DMS153 (cell line): ENCODE measurements at places on chromosomes 7 and 10.
A peak's percentile ranks its signal among the peaks of the same experiment; 100 is the strongest.

- DNase-seq, result no peak
Measured at GRCh38 chr7:141201145-141201885, 127.5 kb downstream of the TMEM178B start.

DNA sequence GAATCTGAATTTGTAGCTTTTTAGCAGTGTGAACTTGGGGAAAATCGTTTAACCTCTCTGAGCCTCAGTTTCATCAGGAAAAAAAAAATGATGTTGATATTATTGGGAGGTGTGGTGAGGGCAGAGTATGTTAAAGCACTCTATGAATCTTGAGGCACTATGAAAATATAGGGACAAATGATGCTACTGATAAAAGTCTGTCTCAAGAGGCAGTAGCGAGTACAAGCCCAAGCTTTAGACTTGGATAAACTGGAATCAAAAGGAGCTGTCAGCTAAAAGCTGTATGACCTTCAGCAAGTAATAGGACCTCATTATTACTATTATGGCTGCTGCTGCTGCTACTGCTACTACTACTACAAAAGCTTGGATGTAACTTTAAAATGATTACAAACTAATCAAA is 8.4 kb downstream of the ZNF277 start:
- no peak for DNase-seq

DNA sequence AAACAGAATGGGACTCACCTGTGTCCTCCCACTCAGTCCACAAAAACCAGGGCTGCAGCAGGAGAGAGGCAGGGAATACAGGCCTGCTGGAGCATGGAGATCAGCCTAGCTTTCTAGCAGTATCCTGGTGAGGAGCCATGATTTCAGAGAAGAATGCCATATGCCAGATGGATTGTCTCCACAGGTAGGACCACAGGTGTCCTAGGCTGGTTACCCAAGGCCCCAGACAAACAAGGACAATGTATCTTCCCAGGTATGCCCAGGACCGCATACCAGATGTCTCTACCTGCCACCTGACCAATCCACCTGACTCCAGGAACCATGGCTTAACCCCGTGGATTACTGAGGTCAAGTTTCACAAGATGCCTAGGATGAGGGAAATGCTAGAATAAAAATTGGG is 295.4 kb upstream of the NPSR1 start:
- no peak for DNase-seq

DNA sequence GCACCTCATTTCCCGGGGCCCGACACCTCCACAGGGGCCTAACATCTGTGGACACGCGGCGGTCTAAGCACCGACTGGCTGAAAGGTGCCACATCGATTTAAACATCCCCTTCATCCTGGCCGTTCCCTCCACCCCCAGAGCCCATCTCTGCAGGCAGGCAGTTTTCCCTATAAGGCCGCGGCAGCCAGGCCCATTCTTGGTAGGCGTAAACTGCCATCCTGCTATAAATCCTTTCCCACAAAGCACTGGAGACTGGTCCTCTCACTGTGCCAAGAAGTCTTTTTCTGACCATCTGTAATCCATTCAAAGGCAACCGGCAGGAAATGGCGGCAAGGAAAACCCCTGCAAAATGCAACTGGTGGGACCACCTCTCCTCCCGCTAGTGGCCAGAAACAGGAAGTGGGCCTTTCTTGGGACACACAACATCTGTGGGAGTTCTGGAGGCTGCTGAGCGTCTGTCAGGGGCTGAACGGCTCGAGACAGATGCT is 22.4 kb downstream of the ATXN7L1 start:
- no peak for DNase-seq

DNA sequence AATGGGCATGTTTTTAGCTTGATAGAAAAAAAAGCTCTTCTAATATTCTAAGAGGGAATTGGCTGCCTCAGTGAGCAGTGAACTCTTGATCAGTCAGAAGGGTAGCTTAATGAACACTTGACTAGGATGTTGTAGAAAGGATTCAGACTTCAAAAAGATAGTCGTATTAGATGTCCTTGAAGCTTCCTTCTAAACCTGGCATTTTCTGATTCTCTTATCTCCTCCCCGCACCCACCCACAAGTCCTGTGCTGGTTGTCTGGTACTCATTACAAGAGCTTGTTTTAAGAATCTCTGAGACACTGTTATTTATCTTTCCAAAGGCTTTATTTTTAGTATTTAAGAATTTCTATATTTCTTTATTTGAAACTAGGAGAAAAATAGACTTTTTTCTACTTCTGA is 7.4 kb upstream of the SMIM30 start:
- no peak for DNase-seq

DNA sequence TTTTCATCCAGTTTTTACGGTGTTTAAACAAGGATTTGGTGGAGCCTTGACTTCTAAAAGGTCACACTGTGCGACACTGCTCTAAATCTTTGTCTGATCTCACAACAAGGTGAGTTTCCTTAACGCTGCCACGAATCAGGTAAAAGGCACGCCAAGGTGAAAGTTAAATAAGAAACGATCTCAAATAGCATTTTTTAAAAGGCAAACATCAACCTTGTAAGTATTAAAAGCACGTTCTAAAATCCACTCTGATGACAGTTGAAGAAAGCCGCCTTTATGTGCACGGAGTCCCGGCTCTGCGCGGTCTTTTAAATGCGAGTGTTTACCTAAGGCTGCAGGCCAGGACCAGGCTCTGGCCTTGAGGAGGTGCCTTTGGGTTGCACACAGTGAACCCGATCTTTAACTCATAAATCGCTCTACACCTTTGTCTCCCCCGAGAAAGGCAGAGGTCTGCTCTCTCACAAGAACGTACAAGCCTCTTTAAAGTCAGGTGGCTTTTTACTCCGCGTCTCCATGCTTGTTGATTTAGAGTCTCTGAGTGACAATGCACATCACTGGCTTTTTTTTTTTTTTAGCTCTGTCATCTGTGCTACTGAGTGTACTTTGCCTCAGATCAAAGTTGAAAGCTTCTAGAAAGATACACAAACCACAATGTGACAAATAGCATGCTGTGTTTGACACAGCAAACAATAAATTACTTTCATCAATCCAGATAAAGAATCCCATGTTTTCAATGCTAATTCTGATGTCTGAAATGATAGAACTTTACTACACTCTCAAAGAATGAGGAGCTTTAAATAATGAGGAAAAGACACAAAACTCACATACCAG is 25.9 kb upstream of the RNF32 start:
- peak; percentile 14 for DNase-seq

- no peak for DNase-seq
Measured at GRCh38 chr10:98795467-98795866, 348.7 kb upstream of the HPS1 start.

DNA sequence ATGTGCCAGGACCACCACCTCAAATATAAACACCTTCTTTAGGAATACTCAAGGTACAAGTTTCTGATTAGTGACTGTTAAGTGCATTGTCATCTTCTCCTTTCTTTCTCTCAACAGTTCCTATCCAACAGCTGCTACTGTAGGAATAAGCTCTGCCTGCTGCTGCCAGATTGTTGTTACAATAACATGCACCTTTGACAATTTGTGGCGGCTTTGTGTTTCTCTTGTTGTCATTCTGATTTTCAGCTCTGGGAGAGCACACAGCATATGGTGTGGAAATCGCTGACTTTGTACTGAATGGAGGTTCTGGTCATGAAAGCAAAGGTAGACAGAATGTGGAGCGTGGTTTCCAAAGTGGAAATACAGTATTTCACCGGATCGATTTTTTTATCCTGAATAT is 182.8 kb downstream of the SEC23IP start:
- DNase-seq, result no peak

GRCh38 chr7:42527004-42527403 is 290.0 kb upstream of the GLI3 start:
- DNase-seq, result no peak

DNA sequence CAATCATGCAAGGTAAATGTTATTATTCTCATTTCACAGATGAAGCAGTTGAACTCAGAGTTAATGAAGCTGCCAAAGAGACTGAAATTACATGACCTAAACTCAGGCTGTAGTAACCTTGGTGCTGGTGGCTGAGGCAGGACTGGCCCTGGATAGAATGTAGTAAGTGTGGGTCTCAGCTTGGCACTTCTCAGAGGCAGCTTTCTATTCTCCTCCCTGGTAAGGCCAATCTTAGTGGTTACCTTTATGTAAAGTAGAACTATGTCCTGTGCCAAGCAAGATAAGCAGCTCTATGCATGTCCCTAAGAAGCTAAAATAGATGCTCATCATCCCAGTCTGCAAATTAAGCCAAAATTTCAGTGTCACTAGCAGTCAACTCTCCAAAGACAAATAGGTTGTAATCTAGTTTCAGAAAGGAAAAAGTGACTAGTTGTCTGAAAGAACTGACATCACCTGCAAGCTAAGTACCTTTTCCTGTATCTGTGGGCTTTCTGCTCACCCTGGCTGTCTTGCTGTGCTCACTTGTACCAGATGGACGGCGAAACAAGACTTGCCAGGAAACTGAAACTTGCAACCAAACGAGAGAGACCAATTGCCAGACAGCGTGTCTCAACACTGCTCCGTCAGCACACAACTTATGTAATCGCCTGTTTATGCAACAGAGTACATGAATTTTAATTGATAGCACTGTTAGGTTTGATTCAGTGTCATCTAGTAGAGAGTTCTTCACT is 43.7 kb downstream of the CH25H start:
- no peak for DNase-seq

GRCh38 chr10:122648599-122649428 is 50.8 kb downstream of the C10orf120 start:
- DNase-seq, result peak; percentile 22
